ENCODE measurements at places on chromosomes 3 and 15.

GRCh38 chr3:23390446-23390845 lies 187.3 kb downstream of the UBE2E2 start:
- DNase-seq, result no peak

DNA sequence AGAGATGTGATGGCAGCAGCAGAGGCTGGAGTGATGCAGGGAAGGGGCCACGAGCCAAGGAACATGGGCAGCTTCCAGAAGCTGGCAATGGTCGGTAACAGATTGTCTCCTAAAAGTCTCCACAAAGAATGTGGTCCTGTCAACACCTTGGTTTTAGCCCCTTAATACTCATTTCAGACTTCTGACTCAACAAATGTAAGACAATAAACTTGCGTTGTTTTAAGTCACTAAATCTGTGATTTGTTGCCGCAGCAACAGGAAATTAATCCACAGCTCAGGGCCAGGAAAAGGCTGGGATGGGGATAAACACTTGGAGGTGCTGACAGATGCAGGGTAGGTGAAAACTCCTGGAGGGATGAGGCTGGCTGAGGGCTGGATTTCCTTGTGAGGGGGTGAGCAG lies 69.9 kb downstream of the OXNAD1 start:
- DNase-seq, result peak; percentile 73

DNA sequence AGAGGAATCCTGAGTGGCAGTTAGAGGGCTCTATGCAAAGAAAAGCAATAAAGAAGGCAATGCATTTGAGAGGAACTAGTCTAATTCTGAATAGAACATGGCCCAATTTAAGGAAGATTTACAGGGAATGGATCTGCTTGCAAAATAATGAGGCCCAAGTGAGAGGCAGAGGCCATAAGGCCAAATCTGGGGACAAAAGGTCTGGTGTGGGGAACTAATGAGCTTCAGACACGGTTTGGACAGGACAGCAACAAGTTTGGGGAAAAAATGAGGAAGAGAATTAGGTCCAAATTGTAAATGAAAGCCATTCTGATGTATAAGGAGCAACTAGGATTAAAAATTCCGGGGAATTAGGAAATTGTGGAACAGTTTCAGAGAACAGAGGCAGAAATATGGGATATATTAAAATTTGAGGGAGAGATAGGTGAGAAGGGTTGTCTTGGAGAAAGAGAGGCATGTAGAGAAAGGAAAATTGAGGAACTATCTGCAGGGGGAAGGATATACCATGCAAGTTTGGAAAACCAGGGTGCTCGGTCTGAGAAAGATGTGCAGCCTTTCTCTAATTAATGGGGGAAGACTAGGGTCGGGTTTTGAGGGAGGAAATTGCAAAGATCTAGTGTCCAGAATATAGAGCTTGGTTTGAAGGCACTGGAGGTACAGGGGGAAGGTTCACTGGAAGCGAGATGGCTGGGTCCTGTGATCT lies 73.8 kb downstream of the RBPMS2 start:
- DNase-seq, result no peak

GRCh38 chr3:50853936-50854335 lies 179.2 kb downstream of the DOCK3 start:
- DNase-seq, result no peak

DNA sequence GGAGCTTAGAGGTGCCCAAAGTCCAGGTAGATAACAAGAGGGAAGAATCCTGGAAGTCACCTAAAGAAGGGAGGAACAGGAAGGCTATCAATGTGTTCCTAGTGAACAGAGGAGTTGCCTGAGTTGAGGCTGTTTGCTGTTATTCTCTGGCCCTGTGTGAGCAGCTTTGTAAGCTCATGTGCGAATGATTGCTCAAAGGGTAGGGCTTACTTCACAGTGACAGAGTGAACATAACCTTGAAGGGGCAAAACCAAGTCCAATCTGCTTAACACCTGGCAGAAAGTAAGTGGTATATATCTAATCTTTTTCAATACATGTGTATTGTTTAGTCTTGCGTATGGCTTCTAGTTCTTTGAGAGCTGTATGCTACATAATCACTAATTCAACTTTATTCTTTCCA lies 1153.6 kb downstream of the TUSC7 start:
- DNase-seq, result no peak

All from cardiac muscle cell (in vitro differentiated cells and primary cell).